ENCODE measurements at places on chromosomes 1 and 21. TPM values are rescaled to one million over a fixed set of nuclear protein-coding genes. Genes with fewer than 3 reads are reported as not detected.
A peak's percentile ranks its signal among the peaks of the same experiment; 100 is the strongest.

The KIF21B gene
- total RNA-seq = 0.36 TPM

The FCGR2B gene
- not detected for total RNA-seq

The C4BPA gene
- total RNA-seq = not detected

The CKS1B gene
- 129 TPM for total RNA-seq

The GPR161 gene
- 11.1 TPM for total RNA-seq

The B4GALT2 gene
- 57.2 TPM for total RNA-seq

The GALNT2 gene
- 50.4 TPM for total RNA-seq

The LIPI gene
- total RNA-seq = not detected

The CDC20 gene
- 78.0 TPM for total RNA-seq

The CCDC185 gene
- total RNA-seq = not detected

The ALX3 gene
- not detected for total RNA-seq

The ASB17 gene
- not detected for total RNA-seq

The TRIM62 gene
- 2.8 TPM for total RNA-seq

The CITED4 gene
- total RNA-seq = 0.28 TPM

DNA sequence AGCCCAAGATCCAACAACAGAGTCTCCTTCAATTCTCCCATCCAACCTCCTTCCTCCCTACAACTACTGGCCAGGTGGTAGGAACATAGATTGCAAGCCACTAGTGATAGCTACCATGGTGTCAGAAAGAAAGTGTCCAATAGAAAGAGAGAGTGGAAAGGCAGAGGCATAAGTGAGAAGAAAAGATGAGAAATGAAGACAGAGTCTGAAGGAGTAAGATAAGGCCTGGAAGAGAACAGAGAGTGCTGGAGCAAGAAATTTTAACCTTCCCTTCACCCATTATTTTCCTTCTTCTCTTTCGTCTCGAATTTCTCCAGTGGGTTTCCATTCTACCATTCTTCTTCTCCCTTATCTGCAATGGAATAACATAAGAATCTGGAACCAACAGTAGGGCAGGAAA lies 57.9 kb downstream of the CDC42BPA start:
- no peak for DNase-seq

GRCh38 chr21:44459712-44460440 lies 4.6 kb downstream of the LRRC3 start:
- DNase-seq = no peak

DNA sequence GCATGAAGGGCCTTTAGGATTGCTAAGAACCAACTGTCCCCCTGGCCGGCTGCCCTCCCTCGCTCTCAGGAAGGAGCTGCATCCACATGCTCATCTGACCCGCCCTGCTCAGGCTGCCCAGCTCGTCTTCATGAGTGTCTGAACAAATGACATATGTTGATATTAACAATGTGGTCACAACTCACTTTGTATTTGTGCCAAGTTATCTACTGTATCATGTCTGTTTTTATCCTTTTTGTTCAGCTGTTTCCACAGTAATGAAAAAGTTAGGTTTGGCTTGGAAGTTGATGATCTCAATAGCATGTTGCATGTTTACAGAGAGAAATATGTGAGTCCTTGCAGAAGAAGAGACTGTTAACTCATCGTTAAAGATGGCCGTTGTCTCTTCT lies 75.1 kb downstream of the PHTF1 start:
- peak; percentile 82 for DNase-seq

DNA sequence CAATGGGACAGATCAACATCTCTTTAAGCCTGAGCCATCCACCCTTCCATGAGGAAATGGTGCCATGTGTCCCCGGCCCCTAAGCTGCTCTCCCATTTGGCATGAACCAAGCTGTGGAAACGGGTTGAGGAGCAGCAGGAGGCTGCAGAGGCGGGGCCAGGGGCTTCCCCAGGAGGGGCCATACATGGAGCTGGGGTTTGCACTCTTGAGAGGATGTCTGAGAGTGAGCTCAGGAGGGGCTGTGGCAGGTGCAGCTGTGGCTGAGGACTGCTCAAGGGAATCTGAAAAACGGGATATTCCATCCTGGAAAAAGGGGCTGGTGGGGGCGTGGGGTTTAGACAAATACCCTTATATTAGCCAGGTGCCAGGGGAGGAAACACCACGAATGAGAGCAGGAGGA lies 7.1 kb upstream of the CLEC20A start:
- DNase-seq = no peak

- DNase-seq = peak; percentile 62
Measured at GRCh38 chr1:94527447-94528031, 14.0 kb downstream of the F3 start.

- no peak for DNase-seq
Measured at GRCh38 chr1:226360106-226360746, 47.7 kb downstream of the PARP1 start.

DNA sequence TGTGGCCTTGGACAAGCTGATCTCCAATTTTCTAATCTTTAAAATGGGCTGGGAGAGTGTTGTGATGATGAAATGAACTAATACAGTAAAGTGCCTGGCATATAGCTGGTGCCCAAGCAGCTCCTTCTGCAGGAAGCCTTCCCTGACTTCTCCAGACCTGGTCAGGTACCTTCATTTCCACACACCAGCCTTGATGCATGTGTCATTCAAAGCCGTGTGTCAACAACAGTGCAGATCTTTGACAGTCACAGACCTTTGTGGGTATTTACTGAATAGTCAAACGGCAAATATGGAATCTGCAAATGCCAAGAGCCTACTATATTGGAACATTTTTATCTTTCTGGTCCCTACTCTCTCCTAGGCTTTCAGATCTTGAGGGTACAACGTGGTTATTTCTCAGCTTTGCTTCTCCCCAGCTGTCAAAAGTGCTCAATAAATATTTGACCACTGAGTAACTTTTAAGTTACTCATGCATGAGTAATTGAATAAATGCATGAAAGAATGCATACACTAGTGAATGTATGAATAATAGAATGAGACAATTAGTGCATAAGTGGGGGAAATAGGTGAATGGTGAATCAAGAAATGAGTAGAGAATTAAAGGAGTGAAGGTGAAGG lies 75.4 kb downstream of the MDM4 start:
- DNase-seq = peak; percentile 76

GRCh38 chr1:20767271-20767670 lies 19.8 kb downstream of the HP1BP3 start:
- DNase-seq = no peak

GRCh38 chr1:107622966-107623365 lies 342.0 kb downstream of the VAV3 start:
- DNase-seq = peak; percentile 23

GRCh38 chr1:240562779-240563178 lies 49.2 kb downstream of the GREM2 start:
- DNase-seq = no peak

DNA sequence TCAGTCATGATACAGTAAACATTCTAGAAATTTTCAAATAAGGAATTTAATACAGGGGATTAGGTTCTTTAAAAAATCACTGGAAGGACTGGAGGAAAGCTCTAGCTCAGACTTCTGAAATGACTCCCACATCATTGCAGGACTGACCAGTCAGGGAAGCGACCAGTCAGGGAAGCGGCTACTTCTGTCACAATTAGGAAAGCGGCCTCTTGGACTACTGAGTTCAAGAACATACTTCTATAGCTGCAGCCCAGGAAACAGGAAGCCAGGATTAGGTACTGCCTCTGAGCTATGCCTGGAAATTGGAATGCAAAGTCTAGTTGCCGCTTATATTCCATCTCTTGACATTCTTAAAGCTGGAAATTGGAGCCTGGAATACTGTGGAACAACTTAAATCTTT lies 45.5 kb downstream of the USP25 start:
- no peak for DNase-seq

DNA sequence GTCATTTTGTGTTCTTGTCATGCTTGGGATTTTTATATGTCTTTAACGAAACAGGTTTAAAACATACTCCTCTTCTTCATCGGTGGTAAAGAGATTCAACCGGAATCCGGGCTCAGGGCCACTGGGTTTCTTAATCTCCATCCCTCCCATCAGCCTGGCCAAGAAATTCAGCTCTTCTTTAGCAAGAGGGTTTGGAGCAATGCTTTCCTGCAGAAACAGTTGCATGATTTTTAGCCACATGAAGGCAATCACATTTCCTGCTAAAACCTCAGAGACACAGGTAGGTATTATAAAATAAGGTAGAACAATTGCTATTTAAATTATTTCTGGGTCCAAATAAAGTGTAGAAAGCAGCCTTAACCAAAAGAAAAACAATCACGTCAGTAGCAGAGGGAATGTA lies 22.7 kb upstream of the LSM10 start:
- DNase-seq = no peak

- DNase-seq = no peak
Measured at GRCh38 chr1:12416101-12416500, 186.3 kb downstream of the VPS13D start.

- peak; percentile 43 for DNase-seq
Measured at GRCh38 chr1:150563340-150564038, 14.3 kb downstream of the ADAMTSL4 start.

GRCh38 chr1:183642166-183642565 lies 6.6 kb upstream of the ARPC5 start:
- no peak for DNase-seq

GRCh38 chr1:84750110-84750730 lies 60.0 kb upstream of the SSX2IP start:
- DNase-seq = no peak

- DNase-seq = no peak
Measured at GRCh38 chr21:34276711-34277425, 86.9 kb upstream of the KCNE2 start.

GRCh38 chr1:232322162-232322734 lies 307.7 kb downstream of the SIPA1L2 start:
- no peak for DNase-seq

DNA sequence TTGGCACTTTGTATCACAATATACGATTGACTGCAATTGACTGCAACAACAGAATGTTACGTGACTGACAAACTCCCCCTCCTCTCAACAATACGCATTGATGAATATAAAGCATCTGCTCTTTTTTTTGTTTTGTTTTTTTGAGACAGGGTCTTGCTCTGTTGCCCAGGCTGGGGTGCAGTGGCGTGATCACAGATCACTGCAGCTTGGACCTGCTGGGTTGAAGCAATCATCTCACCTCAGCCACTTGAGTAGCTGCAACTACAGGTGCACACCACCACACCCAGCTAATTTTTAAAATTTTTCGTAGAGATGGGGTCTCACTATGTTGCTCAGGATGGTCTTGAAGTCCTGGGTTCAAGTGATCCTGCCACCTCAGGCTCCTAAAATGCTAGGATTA lies 21.3 kb upstream of the CEP85 start:
- DNase-seq = no peak

DNA sequence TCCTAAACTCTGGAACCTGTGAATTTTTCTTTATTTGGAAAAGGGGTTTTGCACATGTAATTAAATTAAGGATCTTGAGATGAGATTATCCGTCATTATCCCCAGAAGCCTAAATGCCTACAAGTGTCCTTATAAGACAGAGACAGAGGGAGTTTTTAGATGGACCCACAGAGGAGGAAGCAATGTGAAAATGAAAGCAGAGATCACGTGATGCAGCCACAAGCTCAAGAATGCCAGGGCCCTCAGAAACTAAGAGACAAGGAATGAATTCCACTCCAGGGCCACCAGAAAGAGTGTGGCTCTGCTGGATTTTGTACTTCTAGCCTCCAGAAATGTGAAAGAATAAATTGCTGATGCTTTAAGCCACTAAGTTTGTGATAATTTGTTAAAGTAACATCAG lies 183.6 kb upstream of the UBE2U start:
- DNase-seq = peak; percentile 69

- peak; percentile 19 for DNase-seq
Measured at GRCh38 chr1:243712941-243713340, 137.1 kb downstream of the AKT3 start.

- no peak for DNase-seq
Measured at GRCh38 chr1:208552928-208553327, 308.7 kb upstream of the PLXNA2 start.

DNA sequence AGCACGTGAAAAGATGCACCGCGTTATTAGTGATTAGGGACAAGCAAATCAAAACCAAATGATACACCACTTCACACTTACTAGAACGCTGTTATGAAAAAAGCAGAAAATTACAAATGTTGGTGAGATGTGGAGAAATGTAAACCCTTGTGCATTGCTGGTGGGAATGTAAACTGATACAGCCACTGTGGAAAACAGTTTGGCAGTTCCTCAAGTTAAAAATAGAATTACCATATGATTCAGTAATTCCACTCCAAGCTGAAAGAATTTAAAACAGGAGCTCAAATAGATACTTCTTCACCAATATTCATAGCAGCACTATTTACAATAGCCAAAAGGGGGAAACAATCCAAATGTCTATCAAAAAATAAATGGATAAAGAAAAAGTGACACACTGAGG lies 10.3 kb upstream of the EVI5 start:
- peak; percentile 87 for DNase-seq

DNA sequence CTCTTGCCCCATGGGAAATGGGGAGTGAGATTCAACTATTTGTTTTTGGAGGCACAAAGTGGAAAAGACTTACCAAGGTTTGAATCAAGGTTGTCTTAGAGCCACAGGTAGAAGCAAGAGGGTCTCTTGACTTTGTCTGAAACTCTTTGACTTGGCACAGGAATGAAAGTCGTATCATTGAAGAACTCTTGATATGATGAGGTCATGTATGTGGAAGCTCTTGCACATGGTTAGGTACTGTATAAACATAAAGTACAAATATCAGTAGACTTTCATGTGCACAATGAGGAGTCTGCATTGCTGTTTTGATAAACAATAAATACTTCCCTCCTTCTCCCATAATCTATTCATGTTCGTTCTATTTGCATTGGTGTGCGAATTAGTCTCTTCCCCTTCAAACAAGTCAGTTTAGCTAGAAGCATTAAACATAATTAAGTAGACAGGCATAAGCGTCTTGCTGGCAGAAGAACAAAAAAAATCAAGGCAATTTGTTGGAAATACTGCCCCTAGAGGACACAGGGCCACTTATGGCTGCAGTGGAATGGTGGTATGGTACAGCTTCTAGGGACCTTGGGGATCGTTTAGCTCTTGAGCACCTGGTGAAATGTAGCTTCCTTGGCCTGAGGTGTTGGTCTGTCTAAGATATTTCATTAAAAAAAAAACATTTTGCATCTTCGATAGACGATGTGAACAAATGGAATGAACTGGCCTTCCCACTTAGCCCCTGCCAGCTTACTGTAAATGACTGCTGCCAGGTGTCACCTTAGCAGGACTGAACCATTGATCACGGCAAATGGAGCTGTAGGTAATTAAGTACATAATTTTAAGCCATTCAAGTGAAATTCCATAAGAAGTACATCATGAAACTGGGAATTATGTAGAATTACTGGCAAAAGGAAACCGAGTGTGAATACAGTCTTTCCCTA lies 218.0 kb upstream of the GALNT2 start:
- peak; percentile 26 for DNase-seq

GRCh38 chr1:151846062-151846568 lies 6.5 kb upstream of the C2CD4D start:
- DNase-seq = peak; percentile 75

- no peak for DNase-seq
Measured at GRCh38 chr1:37131281-37131680, 97.0 kb upstream of the GRIK3 start.

GRCh38 chr1:79524126-79524525 lies 517.6 kb upstream of the ADGRL4 start:
- DNase-seq = no peak

GRCh38 chr1:230992100-230992774 lies 13.3 kb downstream of the ARV1 start:
- DNase-seq = no peak

- DNase-seq = no peak
Measured at GRCh38 chr1:41319106-41319755, 42.0 kb upstream of the FOXO6 start.
